ENCODE measurements at places on chromosomes 12 and 14.

- no peak overlapping the region for H3K4me3 ChIP-seq
- no peaks in the 10 kb centered on the region for H3K27me3 ChIP-seq
- peak overlapping the region; percentile 21 for H3K27ac ChIP-seq
- no peaks in the 10 kb centered on the region for H3K36me3 ChIP-seq
- DNase-seq, result no peak
Measured at GRCh38 chr12:49933796-49934195, 16.7 kb upstream of the AQP2 start.

DNA sequence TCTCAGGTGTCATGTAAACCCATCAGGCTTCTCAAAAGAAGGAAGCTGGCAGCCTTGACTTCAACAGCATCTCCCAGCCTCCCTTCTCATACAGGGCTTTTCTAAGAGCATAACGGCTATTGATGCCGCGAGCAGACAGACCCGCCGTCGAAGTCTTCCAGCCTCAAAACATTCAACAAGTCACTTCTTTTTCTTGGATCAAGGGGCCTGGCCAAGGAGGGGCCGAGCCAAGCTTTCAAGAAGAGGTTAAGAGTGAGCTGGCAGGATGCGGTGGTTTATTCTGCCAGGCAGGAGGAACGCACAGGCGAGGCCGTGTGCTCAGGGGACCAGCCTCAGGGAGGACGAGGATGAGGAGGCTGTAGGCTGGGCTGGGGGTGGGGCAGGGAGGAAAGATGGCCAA lies 102.9 kb upstream of the RFLNA start:
- no peak overlapping the region for H3K27ac ChIP-seq
- H3K36me3 ChIP-seq, result no peaks in the 10 kb centered on the region
- H3K4me1 ChIP-seq, result peaks cover 21% of the 10 kb centered on the region

GRCh38 chr14:89221109-89221810 lies 195.8 kb downstream of the FOXN3 start:
- H3K27ac ChIP-seq, result peak overlapping the region; percentile 92
- no peak for DNase-seq
- peaks cover 4% of the 10 kb centered on the region for H3K36me3 ChIP-seq
- no peaks in the 10 kb centered on the region for H3K27me3 ChIP-seq
- no peak overlapping the region for H3K4me3 ChIP-seq

GRCh38 chr12:3700861-3701260 lies 52.0 kb downstream of the CRACR2A start:
- peaks cover 4% of the 10 kb centered on the region for H3K27me3 ChIP-seq

DNA sequence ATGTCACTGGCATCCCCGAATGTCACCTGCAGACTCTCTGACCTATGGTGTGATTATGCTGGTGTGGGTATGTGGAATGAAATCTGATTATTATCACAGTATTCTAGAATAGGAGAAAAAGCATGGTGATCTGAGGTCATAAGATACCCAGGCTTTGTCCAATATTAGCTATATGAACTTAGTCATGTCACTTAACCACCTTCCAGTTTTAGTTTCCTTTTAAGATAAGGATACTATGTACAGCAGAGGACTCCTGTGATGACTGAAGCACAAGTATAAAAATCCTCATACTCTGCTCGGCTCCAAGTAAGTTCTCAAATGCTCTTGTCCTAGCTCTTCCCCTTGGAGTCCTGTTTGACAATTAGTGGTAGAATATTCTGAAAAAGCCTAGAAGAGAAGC lies 2.8 kb downstream of the GNS start:
- peaks cover 27% of the 10 kb centered on the region for H3K4me1 ChIP-seq
- H3K36me3 ChIP-seq, result peaks cover 12% of the 10 kb centered on the region
- H3K4me3 ChIP-seq, result no peak overlapping the region

GRCh38 chr12:109818905-109819500 lies 14.2 kb downstream of the TRPV4 start:
- H3K4me1 ChIP-seq, result peaks cover 14% of the 10 kb centered on the region
- no peak for DNase-seq
- H3K4me3 ChIP-seq, result no peak overlapping the region
- H3K27me3 ChIP-seq, result no peaks in the 10 kb centered on the region
